GM19239 (cell line): ENCODE measurements at places on chromosomes 3 and 15.

DNA sequence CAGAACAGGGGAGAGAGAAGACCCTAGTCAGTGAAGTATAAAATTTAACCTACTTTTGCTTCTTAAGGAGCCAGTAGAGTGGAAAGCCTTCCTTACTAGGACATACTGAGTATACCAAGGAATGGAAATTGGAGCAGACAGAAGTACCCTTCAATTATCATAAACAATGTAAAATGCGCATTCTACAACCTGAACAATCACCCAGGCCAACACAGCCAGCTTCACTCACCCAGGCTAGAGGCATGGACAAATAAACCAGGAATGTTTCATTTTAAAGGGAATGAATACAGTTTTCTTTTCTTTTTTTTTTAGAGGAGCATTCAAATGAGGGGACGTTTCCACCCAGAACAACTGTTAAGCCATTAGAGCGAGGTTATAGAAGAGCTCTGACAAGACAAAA is 41.9 kb upstream of the PLXND1 start:
- no peak for DNase-seq

GRCh38 chr3:16331319-16331883 is 66.4 kb downstream of the OXNAD1 start:
- no peak for DNase-seq

GRCh38 chr15:82641129-82641798 is 5.9 kb downstream of the CPEB1 start:
- no peak for DNase-seq

GRCh38 chr15:32763295-32763694 is 45.5 kb downstream of the GREM1 start:
- DNase-seq, result peak; percentile 9

GRCh38 chr3:84637272-84637671 is 321.5 kb upstream of the CADM2 start:
- no peak for DNase-seq

DNA sequence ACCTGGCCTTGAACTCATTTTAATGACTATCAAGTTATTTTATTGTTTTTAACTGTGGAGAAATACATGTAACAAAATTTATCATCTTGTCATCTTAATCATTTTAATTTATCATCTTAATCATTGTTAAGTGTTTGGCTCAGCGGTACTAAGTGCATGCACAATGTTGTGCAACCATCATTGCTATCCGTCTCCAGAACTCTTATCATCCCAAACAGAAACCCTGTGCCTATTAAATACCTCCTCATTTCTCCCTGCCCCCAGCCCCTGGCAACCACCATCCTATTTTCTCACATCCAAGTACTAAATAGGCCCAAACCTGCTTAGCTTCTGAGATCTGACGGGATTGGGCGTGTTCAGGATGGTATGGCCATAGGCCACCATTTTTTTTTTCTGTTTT is 51.5 kb upstream of the UBP1 start:
- no peak for DNase-seq
